ENCODE measurements at places on chromosomes 7 and 10.
A peak's percentile ranks its signal among the peaks of the same experiment; 100 is the strongest.

- DNase-seq = no peak
Observed at GRCh38 chr10:11758527-11759236, 16.5 kb downstream of the ECHDC3 start.

DNA sequence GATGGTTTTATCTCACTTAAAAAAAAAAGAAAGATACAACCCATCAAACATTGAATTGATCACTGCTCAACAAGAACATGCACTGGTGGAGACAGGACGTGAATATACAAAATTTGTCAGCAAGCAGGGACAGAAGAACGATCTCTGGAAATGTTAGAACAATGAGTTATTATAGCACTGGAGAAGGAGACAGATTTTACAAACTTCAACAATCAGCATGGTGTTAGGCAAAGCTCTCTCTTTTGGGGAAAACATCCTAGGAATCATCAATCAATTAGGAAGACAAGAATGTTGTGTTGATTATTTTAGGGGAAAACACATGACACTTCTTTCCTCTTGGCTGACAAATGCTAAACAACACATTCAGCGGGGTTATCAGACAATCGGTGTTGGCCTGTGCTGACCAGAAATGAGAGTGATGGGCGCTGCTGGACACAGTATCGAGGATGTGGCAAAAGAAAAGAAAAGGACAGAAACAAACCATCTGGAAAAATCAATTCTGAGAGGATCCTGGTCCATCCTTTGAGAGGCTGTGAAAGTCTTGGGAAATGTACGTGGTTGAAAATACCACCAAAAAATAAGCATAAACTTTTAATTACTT, 103.9 kb downstream of the RAPGEF5 start:
- no peak for DNase-seq

GRCh38 chr10:116774728-116775151, 32.4 kb upstream of the HSPA12A start:
- no peak for DNase-seq

DNA sequence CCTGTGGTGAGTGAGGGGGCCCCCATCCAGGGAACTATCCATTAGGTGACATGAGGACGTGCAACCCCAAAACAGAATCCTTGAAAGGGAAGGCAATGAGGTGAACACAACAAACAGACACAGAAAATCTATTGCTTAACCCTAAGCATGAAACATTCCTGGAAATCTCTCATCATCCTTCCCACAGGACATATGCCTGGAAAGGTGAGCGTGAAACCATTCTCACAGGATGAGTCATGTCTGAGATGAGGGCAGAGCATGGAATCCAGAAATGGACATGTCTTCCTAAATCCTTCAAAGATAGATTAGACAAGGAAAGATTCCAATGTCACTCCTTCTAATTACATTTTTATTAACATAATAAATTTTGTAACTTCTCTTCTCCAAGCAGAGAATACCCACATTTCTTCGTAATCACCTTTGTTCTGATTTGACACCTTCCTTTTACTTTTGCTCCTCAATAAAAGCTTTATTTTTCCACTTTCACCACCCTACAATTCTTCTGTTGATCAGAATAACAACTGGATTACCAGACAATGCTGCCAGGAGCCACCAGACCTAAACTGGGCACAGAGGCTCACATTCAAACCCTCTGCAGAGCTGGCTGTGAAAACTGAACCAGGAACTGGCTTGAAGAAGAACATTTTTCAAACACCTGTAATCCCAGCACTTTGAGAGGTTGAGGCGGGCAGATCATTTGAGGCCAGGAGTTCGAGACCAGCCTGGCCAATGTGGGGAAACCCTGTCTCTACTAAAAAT, 67.2 kb downstream of the COBL start:
- no peak for DNase-seq

DNA sequence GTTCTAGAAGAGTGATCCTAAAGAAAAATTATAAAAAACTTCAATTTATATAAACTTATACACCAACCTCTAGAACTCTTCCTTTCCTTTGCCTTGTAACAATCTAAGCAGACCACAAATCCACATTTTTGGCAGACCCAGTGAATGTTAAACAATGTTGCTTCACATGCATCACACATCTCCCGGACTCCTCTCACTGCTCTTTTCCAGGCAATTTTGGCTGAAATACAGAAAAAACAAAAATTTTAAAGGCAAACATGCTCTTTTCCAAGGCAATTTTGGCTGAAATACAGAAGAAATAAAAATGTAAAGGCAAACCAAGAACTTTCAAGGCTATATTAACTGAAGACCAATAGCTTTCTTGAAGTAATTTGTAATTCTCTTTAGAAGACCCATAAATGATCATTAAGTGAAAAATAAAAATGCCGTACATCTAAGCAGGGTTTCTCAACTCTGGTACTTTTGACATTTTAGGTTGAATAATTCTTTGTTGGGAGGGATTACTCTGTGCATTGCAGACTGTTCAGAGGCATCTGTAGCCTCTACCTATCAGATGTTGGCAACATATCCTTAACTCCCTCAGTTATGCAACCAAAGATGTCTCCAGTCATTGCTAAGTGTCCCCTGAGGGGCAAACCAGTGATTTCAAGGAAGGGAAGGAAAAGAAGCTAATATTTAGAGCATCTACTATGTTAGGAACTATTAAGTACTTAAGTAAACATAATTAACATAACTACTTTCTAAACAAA, 64.4 kb downstream of the NRBF2 start:
- DNase-seq = no peak

DNA sequence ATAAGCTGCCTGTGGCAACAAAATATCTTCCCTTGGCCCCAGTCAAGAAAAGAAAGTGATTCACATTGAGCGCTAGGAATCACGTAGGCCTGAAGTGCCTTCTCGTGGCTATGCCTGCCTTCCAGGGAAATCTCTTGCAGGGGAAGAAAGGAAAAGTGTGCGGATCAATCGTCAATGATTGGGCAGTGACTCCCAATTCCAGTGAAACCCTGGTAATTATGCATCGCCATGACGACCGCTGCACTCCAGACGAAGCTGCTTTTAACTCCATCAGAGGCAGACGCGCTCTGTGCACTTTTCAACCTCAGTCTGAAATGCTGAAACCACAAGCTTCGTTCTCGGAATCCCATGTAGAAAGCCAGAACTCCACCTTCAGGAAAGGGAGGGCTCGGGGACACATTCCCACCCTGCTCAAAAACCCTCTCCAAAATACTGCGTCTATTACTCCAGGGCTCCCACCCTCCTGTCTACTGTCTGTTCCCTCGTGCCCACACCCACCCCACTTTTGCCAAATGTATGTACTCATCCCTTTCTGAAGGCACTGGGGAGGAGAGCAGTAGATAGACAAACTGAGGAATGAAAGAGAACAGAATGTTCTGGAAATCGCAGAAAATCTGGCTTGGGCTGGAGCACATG, 24.2 kb upstream of the PRKAG2 start:
- DNase-seq = no peak

DNA sequence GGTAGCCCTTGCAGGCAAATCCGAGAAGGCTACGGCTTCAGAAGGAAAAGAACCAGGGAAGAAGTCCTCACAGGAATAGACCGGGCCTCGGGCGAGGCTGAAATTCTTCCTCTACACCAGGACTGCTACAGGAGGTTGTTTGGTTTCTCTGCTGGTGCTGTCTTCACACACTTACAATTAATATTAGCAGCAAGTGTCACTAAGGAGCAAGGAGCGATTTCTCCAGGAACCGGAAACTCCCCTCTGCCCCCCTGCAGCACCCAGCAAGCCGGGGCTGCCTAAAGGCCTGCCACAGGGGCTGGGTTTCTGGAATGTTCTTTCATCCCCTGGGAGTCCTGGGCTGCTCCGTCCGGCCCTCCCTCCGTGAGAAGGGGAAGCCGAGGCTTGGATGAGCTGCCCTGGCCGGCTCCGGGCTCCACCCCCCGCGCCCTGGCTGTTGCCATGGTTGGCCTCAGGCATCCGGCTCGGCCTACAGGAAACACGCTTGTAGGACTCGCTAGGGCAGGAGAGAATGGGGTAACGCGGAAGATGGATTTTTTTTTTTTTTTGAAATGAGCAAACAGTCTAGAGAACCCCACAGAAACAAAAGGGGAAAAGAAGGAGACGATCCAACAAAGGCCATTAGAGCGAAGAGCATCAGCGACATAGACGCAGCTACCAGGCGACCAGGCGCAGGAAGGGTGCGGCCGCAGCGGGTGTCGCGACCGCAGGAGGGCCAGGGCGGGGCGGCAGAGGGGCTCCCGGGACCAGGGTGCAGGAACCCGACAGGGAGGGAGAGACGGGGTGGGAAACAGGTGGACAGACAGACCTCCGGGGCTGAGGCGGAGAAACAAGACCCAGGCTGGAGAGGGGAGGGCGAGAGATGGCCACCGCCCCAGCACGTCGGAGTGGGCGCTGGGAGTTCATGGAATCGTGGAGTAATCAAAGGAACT, 33.0 kb downstream of the EN2 start:
- DNase-seq = peak; percentile 78

- DNase-seq = no peak
Observed at GRCh38 chr7:141288626-141289025, 214.8 kb downstream of the TMEM178B start.

- no peak for DNase-seq
Observed at GRCh38 chr10:97547962-97548361, 24.6 kb upstream of the ANKRD2 start.

GRCh38 chr7:137967143-137968018, 34.5 kb downstream of the CREB3L2 start:
- DNase-seq = no peak

DNA sequence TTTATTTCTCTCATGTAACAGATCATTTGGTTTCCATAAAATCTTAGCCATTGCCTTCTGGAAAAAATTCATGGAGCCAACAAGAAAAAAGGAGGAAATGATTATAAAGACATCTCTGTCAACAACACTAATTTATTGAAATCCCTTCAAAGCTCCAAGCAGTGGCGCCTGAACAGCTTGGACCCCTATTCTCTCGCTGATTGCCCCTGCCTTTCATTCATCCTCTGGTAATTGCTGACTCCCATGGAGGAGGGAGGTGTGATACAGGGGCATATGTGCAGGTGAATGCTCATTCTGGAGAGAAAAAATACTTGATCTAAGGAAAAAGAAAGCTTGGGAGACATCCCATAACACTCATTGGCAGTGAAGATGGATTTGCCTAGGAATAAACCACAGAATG, 345.5 kb downstream of the FGFR2 start:
- no peak for DNase-seq

DNA sequence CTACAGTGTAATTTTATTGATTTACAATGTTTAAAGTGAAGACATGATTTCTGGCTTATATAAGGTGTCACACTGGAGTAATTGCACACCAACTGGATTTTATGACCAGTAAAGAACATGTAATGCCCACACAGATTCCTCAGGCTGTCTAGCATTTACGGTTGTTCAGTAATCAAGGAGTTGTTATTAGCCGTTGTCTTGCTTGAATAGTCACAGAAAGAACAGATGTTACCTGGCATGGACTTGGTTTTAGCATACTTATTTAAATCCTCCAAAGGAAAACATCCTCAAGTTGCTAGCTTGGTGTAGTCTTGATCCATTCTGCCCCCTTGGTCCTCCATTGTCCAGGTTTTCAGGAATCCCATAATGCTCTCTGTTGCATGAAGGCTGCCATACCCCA, 65.8 kb downstream of the POU6F2 start:
- no peak for DNase-seq

DNA sequence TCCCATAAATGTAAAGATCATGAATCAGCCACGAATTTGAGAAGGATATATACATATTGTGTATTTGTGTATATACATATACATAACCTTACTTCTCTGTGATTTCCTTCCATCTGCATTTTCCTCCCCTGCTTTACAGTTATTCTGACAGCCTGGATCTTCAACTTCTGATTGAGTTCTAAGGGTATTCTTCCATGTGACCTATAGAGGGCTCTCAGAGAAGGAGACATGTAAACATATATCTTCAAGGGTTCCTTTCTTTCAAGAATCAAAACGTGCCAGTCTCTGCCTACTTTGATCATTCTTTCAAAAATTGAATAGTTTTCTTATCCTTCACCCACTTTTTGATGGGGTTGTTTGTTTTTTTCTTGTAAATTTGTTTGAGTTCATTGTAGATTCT, 453.7 kb upstream of the POT1 start:
- DNase-seq = no peak

GRCh38 chr7:134470864-134471263, 12.0 kb upstream of the AKR1B1 start:
- no peak for DNase-seq

DNA sequence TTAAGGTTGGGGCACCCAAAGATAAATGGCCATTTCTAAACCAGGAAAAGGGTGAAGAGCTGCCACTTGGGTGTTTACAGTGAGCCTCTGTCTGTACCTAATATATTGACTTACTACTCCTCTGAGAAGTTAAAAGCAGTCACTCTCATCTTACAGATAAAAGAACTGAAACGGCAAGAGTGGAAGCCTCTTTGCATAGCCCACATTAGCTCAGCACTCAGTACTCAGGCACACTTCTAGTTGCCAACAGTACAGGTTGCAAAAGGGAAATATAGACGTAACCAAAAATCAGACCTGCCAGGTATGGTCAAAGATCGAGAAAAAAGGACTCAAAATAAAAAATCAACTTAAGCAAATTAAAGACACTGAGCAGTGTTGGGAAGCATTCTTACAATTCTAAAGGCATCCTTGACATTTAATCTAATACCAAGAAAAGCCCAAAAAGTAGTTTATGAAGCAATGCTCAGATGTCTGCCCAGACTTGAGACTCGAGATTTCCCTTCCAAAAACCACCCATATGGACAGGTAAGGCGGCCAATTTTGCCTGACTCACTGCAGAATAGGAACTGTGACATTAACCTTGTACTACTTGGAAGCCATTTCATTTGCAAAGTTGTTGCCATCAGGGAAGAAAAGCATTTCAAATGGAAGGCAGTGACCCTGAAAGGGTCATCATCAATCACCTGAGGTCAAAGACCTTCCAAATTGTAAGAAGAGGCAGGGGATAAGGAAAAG, 139.3 kb downstream of the SLC25A13 start:
- no peak for DNase-seq

- no peak for DNase-seq
Observed at GRCh38 chr7:17300012-17300411, 1.6 kb downstream of the AHR start.

GRCh38 chr10:18216482-18216881, 76.3 kb downstream of the CACNB2 start:
- no peak for DNase-seq

GRCh38 chr10:55220975-55221374, 419.9 kb upstream of the PCDH15 start:
- DNase-seq = no peak

GRCh38 chr10:14748441-14748840, 26.3 kb downstream of the FAM107B start:
- DNase-seq = no peak

DNA sequence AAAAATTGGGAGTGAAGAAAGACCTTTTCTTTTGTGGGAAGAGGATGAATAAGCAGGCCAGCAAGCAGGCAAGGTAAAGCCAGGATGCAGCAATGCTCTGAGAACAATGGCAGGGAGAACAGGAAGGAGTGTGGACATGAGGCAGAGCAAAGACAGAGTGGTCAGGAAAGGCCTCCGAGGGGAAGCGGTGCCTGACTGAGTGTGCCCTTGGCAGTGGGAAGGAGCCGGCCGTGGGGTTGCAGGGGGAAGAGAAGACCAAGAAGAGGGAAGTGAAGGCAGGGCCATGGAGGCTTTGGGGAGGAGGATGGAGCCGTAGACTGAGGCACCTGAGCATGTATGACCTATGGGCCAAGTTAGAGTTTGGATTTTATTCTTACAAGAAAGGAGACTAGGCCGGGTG, 21.9 kb upstream of the ZNF212 start:
- DNase-seq = no peak

GRCh38 chr7:1691601-1692514, 21.8 kb downstream of the ELFN1 start:
- peak; percentile 13 for DNase-seq
